ENCODE measurements at places on chromosomes 11 and 22.

DNA sequence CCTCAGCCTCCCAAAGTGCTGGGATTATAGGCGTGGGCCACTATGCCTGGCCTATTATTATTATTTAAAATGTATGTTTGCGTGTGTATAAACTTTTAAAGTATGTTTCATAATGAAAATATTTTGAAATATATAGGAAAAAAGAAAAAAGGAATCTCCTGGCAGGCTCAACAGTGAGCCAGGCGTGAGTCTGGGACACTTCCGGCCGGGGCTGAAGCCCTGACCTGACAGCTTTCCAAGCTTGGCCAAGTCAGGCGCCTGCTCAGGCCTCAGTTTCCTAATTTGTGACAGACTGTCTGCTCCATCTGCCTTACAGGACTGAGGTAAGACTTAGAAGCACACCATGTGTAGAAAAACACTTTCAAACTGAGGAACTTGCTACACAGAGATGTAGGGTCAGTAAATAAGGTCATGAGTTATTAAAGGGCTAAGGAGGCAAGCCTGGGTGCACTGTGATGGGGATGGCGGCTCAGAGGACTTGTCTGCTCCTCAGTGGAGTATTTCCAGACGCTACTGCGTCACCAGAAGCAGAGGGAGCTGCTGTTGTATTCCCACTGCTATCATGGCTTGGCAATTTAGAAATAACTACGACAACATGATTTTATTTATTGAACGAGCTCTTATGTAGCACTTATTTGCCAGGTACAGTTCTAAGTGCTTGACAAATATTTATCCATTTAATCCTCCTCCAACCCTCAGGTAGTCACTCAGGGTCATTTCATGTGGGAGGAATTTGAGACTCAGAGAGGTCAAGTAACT is 100.1 kb downstream of the PRR5L start:
- no peak for DNase-seq

DNA sequence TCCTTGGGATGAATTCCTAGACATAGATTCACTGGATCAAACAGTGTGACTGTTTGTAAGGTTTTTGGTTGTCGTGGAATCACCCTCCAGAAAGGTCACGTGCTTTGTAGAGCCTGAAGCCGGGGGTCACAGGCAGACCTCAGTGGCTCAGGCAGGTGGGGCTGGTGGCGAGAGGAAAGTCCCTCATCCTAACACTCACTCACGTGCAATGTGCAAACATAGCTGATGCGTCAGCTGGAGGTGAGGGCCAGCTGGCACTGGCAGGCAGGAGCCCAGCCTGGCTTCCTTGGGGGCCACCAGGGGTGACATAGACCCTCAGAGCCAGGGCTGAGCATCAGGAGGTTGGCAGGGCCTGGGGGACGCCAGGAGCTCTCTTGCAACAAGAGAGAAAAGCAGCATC is 90.0 kb downstream of the ARHGAP8 start:
- no peak for DNase-seq

- peak; percentile 48 for DNase-seq
These were observed 28.7 kb downstream of the CHRDL2 start for GRCh38 chr11:74702383-74703007.

DNA sequence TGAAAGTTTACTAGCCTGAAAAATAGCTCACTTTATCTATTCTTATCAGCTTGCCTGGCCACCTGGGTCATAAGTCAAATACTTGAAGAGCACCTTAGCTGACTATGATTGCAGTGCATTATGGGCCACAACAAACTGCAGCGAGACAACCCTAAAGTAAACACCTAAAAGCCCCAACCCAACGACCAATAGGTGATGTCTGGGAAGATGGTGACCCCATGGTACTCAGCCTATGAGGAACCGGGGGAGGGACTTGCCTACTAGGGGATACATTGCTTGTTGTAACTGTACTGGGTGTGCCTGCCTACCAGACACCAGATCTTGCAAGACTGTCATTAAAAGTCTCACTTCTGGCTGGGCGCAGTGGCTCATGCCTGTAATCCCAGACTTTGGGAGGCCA is 35.6 kb upstream of the APOBEC3A start:
- no peak for DNase-seq

DNA sequence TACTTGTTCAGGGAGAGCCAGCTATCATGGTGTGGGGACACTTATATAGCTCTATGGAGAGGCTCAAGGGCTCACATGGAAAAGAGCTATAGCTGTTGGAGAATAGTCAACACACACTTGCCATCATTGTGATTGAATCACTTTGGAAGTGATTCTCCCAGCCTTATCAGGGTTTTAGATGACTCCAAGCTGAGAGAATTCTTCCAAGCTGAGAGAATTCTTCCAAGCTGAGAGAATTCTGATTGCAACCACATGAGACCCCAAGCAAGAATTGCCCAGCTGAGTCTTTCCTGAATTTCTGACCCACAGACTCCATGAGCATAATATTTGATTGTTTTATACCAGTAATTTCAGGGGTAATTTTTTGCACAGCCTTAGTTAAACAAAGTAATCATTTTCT is 1318.3 kb upstream of the RAG2 start:
- DNase-seq, result no peak

DNA sequence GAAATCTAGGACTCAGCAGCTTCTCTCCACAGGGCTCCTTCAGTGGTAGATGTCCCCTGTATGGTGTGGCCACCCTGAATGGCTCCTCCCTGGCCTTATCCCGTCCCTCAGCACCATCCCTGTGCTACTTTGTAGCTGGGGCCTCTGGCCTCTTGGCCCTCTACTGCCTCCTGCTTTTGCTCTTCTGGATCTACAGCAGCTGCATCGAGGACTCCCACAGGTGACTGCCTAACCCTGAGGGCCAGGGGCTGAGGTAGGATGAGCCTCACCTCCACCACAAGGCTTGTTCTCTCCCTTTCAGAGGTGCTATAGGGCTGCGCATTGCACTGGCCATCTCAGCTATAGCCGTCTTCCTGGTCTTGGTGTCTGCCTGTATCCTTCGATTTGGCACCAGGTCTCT is 1.8 kb downstream of the TMEM179B start:
- no peak for DNase-seq

DNA sequence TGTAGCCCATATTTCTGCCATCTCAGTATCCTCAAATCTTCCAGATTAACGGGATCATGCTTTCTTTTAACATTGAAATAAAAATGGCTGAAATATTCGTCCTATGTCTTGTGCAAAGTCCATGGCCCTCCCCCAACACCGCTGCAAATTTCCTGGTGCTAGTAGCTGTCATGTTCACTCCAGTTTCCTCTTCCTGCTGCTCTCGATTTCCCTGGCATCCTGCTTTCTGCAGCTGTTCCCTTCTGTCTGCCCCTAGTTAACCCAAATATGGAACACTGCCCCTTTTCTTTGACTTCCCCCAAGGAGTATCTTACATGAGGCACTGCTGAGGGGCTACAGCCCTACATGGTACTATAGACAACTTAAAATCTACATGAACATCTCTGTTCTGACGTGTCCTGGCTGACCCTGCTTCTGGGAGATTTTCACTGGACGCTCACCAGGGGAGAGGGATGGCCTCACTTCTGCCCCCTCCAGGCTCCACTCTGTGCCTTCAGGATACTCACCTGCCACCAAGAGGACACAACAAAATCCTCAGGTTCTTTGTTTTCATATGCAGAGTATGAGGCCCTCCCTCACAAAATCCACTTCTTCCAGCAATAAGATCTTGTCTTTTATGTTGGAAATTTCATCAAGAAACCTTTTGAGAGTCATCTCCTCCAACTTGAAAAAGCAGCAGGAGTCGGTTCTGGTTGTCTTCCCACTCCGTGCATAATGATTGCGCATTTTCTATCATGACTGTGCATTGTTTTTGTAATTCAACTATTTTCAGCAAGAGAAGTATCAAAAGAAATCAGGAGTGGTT is 29.5 kb upstream of the SCUBE2 start:
- no peak for DNase-seq

GRCh38 chr11:131388030-131388429 is 17.6 kb downstream of the NTM start:
- DNase-seq, result no peak

GRCh38 chr11:130454491-130455252 is 6.2 kb downstream of the ADAMTS15 start:
- no peak for DNase-seq

DNA sequence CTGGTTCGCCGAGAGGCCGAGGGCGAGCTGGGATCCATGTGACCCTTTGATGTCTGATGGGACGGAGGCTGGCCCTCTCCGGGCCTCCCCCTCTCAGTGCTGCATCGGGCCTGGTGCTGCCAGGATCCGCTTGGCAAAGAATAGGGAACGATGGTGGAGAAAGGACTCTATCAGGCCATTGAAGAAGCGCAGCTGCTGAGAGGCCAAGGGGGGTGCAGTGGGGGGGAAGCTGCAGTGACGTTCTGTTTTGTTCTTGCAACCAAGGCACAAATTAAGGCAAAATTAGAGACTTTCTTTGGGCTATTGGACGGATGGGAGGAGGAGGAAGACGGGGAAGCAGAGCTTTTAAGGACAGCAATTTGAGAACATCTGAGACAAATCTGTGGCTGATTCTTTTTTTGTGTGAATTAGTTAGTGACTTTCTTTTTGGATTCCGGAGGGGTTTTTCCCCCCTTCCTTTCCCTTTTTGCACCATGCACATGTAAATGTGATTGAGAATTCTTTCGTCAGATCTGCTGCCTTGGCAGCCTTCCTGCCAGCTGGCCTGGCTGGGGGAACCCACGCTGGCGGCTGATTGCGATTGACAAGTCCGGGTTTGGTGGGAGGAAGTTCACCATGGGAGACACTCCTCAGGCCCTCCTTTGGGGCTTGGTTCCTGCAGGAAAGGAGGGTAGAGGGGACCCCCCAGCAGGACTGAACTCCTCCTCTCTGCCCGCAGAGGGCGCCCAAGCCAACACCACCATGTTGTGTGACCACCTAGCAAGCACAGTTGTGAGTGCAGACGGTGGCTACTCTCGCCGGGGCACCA is 214.6 kb downstream of the NTM start:
- no peak for DNase-seq

DNA sequence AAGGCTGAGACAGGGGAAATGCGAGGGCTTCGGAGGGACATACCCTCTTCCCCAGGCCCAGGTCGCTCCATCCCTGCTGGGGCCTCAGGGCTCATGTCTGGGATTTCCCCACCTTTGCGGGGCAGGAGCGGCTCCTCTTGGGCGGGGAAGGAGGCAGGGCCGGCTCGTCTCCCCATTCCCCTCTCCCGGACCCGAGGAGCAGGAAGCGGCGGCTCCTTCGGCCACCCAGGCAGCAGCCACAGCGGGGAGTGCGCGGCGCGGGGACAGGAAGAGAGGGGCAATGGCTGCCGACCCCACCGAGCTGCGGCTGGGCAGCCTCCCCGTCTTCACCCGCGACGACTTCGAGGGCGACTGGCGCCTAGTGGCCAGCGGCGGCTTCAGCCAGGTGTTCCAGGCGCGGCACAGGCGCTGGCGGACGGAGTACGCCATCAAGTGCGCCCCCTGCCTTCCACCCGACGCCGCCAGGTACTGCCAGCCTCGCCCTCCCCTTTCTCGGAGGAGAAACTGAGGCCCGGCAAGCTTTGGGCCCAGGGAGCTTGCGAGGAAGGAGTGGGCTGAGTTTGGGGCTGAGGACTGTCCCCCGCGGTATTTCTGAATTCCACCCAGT is at the start of gene ANKK1:
Gene ANKK1 (plus strand): TSS at position 175 of the 607 bp plus-strand sequence. CDS start 106 bp downstream, at position 281.
- DNase-seq, result no peak

GRCh38 chr11:6557761-6558674 is 45.4 kb downstream of the RRP8 start:
- no peak for DNase-seq

DNA sequence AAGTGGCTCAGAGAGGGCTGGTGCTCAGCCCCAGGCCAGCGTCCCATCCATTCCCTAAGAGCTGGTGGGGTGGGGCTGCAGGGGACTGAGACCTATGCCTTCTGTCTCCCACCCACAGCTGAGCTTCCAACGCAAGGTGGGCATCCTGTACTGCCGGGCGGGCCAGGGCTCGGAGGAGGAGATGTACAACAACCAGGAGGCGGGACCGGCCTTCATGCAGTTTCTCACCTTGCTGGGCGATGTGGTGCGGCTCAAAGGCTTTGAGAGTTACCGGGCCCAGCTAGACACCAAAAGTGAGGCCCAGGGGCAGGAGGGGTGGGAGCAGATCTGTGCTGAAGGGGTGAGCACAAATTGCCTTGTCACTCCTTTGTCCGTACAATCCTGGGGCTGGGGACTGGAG is 6.9 kb downstream of the SIPA1 start:
- no peak for DNase-seq

DNA sequence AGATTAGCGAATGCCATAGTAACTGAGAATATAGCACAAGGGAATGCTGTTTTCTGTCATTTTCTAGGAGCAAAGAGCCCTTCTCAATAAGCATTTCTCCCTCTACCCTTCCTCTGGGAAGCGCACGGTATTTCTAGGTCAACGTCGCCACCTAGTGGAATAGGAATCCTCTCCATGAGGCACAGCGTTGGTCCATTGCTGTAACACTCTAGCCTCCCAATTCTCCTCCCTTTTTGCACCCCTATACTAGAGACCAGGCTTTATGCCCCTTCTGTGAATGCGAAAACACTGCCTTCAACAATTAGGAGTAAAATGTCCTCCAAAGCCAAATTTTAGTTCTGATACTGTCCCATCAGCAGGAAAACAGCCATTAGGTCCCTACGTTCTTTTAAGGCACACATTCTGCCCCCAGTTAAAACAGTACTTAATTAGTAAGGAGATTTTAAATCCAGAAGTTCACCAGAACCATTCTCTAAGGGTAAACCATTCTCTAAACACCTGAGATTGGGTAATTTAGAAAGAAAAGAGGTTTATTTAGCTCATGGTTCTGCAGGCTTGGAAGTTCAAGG is 12.8 kb upstream of the HYLS1 start:
- peak; percentile 22 for DNase-seq

GRCh38 chr22:18101536-18101935 is 9.1 kb upstream of the TUBA8 start:
- no peak for DNase-seq

GRCh38 chr11:83299681-83300080 is 13.5 kb upstream of the CCDC90B start:
- DNase-seq, result no peak

DNA sequence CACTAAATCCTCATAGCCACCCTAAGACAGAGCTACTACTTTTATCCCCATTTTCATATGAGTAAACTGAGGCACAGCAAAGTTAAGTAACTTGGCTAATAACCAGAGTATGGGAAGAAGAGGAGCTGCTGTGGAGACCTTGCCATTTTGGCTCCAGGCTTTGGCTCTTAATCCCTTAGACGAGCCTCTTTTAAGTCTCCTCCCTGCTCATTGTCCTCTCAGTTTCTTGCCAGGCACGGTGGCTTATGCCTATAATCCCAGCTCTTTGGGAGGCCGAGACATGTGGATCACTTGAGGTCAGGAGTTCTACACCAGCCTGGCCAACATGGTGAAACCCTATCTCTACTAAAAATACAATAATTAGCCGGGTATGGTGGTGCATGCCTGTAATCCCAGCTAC is 78.6 kb downstream of the PRR5L start:
- DNase-seq, result no peak

Measured in activated T-cell treated with anti-CD3 and anti-CD28 coated beads for 4 hours (primary cell).